ENCODE measurements at places on chromosomes 7 and 10. TPM values are rescaled to one million over a fixed set of nuclear protein-coding genes. Genes with fewer than 3 reads are reported as not detected.
A peak's percentile ranks its signal among the peaks of the same experiment; 100 is the strongest.

The AKR1C4 gene
- not detected for total RNA-seq

The WIPF3 gene
- not detected for total RNA-seq

The IFIT1 gene
- 0.09 TPM for total RNA-seq

The ADCY1 gene
- 8.9 TPM for total RNA-seq

The MDFIC gene
- 121 TPM for total RNA-seq

The PTPRZ1 gene
- total RNA-seq = not detected

The SFMBT2 gene
- 27.7 TPM for total RNA-seq

The NKX1-2 gene
- total RNA-seq = not detected

The GPR26 gene
- not detected for total RNA-seq

The SPDYE2B gene
- total RNA-seq = not detected

The TMEM270 gene
- not detected for total RNA-seq

DNA sequence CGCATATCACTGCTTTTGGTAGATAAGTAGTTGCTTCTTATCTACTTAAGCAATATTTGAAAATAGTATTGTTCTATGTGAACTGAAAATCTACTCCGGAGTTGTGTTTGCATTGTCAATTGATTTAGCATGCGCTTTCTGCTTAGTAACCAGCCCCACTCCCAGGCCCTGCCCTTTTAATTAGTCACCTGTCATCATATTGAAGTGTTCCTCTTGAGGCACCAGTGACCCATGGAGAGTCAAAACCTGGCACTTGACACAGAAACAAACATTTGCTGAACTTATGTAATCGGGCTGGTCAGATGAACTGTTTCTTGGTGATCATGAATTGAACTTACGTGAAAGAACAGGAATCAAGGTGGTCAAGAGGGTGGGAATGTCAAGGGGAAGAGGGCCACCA, 27.8 kb upstream of the CDHR3 start:
- H3K27me3 ChIP-seq = peaks cover 8% of the 10 kb centered on the region
- H3K4me1 ChIP-seq = peaks cover 11% of the 10 kb centered on the region
- H3K27ac ChIP-seq = no peak overlapping the region
- no peaks in the 10 kb centered on the region for H3K36me3 ChIP-seq

DNA sequence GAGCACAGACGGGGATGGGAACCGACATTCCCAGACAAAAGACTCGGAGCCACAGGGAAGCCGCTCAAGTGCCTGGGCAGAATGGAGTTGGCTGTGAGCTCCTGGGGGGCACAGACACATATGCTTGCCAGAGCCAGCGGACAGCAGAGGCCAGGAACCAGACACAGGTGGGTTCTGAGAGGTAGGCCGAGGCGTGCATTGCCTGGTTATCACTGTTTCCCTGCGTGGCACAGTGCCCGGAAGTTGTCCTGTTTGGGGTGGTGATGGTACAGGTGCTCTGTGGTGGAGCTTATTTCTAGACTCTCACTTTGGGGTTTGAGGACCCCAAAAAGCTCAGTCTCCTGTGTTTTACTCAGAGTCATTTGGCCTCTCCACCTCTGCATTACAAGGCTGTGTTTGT, 2.5 kb downstream of the PALD1 start:
- no peak for DNase-seq
- no peak overlapping the region for H3K27ac ChIP-seq
- no peak overlapping the region for H3K4me3 ChIP-seq
- H3K36me3 ChIP-seq = no peaks in the 10 kb centered on the region

DNA sequence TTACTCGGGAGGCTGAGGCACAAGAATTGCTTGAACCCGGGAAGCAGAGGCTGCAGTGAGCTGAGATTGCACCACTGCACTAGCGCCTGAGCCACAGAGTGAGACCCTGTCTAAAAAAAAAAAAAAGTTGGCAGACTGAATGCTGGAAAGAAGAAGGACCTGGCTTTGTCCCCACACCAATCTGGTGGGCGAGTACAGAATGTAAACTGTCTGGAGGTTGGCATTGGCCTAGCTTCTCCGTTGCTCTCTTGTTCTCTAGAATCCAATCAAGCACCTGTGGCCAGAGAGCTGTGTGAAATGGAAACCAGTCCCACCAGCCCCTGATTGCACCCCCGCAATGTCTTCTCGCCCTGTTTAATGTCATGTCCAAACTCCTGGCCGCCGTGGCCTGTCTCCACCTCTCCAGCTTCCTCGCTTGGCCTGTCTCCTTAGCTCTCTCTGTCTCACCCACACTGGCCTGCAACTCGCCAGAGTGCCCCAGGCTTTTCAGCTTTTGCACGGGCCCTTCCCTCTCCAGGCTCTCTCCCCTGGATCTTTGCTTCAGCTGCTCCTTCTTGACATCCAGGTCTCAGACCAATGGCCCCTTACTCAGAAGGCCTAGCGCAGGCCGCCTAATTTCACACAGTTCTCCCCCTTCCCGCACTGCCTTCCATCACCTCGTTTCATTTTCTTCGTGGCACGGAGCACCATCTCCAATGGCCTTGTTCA, 670 bp upstream of the AGK start:
- peak overlapping the region; percentile 97 for H3K27ac ChIP-seq
- H3K27me3 ChIP-seq = no peaks in the 10 kb centered on the region
- peaks cover 41% of the 10 kb centered on the region for H3K36me3 ChIP-seq
- peak overlapping the region; percentile 92 for H3K4me3 ChIP-seq
- H3K4me1 ChIP-seq = peaks cover 36% of the 10 kb centered on the region

DNA sequence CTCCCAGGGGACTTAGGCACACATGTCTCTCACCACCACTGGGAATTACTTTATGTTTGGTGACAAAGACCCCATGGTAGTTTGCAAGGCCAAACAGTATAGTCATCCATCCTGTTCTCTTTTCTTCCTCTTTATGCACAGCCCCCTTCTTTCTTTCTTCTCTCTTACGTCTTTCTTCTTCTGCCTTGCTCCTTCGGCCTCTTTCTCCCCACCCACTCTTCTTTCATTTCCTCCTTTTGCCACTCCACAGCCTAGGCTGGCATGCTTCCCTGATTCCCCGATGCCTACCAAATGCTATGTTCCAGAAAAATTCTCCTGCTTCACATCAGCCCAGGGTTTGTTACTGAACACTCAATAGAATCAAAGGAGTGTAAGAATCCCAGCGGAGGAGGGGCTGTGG, 62.4 kb upstream of the MKLN1 start:
- H3K36me3 ChIP-seq = no peaks in the 10 kb centered on the region
- H3K27me3 ChIP-seq = peaks cover 19% of the 10 kb centered on the region
- no peak overlapping the region for H3K27ac ChIP-seq
- no peak for DNase-seq

DNA sequence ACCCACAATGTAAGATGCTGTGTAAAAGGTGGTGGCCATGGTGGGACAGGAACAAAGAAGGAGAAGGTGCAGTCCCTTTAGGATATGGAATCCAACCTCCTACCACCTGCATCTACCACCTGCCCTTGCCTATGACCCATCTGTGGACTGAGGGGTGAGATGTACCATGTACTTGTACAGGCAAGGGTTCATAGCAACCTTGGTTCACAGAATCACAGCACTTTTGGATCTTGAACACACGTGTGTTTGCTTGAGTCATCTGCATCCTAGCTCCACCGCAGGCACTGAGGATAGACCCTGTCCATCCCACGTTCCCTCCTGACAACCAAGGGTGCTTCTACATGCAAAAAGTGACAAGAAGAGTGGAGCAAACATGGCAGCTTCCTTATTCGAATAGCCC, 162.3 kb downstream of the GFRA1 start:
- H3K4me3 ChIP-seq = no peak overlapping the region
- no peaks in the 10 kb centered on the region for H3K27me3 ChIP-seq
- DNase-seq = no peak
- H3K27ac ChIP-seq = no peak overlapping the region

- peaks cover 3% of the 10 kb centered on the region for H3K27me3 ChIP-seq
- H3K36me3 ChIP-seq = no peaks in the 10 kb centered on the region
- no peak overlapping the region for H3K27ac ChIP-seq
- DNase-seq = no peak
- peaks cover 8% of the 10 kb centered on the region for H3K4me1 ChIP-seq
- H3K4me3 ChIP-seq = no peak overlapping the region
Measured at GRCh38 chr10:132467464-132468149, 70.0 kb upstream of the INPP5A start.

DNA sequence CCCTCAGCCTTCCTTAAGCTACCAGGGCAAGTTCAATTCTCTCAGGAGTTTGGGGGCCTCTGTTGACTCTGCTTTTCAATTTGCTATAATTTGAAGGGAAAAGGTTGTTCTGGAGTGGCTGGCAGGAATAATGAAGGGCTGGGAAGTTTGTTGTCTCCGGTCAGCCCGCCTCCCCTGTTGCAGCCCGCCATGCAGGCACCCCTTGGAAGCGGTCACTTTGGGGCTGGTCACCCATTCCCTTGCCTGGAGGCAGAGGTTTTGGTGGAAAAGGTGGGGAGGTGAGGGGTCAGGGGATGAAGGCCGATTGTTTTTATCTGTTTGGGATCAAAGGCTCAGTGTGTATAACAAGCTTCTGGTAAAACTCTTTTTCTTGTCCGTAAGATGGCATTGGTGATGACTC, 79.1 kb downstream of the GRK5 start:
- peak overlapping the region; percentile 77 for H3K4me3 ChIP-seq
- peaks cover 72% of the 10 kb centered on the region for H3K4me1 ChIP-seq
- no peak for DNase-seq
- no peaks in the 10 kb centered on the region for H3K27me3 ChIP-seq

DNA sequence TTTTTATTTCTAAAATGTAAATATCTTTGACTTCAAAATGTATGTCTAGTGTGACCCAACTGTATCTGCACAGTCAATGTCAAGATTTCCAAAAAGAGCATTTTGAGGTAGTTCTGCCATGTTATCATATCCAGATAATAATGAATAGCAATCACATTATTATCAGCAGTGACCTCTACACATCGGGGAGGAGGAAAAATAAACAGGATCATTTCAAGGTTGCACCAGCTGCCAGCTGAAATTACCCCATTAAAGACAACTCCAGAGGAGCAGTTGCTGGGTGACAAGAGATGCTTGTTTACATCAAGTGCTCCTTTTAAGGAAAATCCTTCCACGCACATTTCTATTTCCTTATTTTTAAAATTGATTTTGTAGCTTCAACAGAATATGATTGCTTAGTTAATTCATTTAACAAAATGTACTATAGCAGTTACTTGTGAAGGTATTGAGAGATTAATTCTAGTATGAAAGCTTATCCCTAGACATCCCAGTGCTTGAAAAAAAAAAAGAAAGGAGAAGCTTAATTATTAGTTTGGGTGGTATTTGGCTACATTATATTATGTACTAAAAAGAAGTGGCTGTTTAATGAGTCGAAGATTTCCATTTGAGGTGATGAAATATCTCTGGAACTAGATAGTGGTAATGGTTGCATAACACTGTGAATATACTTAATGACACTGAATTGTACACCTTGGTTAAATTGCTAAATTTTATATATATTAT, 19.3 kb upstream of the SLC35G1 start:
- no peak overlapping the region for H3K4me3 ChIP-seq
- no peaks in the 10 kb centered on the region for H3K36me3 ChIP-seq
- no peaks in the 10 kb centered on the region for H3K4me1 ChIP-seq
- no peak for DNase-seq

DNA sequence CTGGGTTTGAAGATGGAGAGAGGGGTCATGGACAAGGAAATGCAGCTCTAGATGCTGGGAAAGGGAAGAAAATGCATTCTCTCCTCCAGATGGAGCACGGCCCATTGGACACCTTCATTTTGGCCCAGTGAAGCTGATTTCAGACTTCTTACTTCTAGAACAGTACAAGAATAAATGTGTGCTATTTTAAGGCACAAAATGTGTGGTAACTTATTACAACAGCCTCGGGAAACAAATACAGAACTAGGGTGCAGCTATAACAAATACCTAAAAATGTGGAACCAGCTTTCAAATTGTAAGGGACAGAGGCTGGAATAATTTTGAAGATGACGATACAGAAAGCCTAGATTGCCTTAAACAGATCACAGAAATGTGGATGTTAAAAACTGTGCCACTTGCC, 54.1 kb downstream of the CYTH3 start:
- H3K4me3 ChIP-seq = no peak overlapping the region
- peaks cover 9% of the 10 kb centered on the region for H3K4me1 ChIP-seq

- no peak for DNase-seq
- no peaks in the 10 kb centered on the region for H3K4me1 ChIP-seq
- no peak overlapping the region for H3K4me3 ChIP-seq
- H3K27me3 ChIP-seq = peaks cover 1% of the 10 kb centered on the region
Measured at GRCh38 chr10:10330418-10330817, 687.3 kb upstream of the CELF2 start.

GRCh38 chr7:38796626-38797501, 112.1 kb downstream of the VPS41 start:
- H3K27ac ChIP-seq = no peak overlapping the region
- no peaks in the 10 kb centered on the region for H3K36me3 ChIP-seq
- H3K4me1 ChIP-seq = no peaks in the 10 kb centered on the region
- no peak for DNase-seq
- H3K27me3 ChIP-seq = no peaks in the 10 kb centered on the region

DNA sequence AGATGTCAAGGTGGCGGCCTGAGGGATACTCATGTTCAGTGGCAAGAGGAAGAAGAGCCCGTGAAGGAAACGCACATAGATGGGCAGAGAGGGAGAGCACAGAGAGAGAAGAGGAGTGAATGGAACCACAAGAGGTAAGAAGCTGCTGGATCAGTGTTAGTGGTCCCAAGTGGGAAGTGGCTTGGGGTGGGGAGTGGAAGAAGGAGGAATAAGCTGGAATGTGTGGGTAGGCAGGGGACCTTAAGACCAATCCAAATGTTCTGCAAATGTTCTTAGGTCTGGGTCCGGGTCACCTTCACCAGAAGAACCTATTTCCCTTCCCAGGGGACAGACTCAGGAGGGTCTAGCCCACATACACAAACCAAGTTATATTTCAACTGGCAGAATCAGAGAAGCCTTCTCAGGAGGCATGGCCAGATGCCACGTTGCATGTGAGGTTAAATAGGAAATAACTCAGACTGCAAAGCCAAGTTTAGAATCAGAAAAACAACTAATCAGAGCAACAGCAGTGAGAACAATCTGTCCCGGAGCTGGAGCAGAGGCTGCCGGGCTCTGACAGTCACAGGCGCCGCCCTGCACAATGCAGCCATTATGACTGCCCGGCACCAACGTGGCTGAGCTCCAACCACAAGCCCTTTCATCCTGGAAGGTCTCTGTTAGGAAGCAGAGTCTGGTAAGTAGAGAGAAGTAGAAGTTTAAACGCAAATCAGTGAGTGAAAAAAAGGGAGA, 78.6 kb upstream of the ARMC3 start:
- H3K27me3 ChIP-seq = no peaks in the 10 kb centered on the region
- no peak overlapping the region for H3K27ac ChIP-seq

- H3K4me3 ChIP-seq = no peak overlapping the region
- H3K4me1 ChIP-seq = no peaks in the 10 kb centered on the region
- H3K36me3 ChIP-seq = no peaks in the 10 kb centered on the region
- H3K27ac ChIP-seq = no peak overlapping the region
- H3K27me3 ChIP-seq = no peaks in the 10 kb centered on the region
- DNase-seq = no peak
Measured at GRCh38 chr7:81457852-81458522, 311.9 kb downstream of the HGF start.

- no peak overlapping the region for H3K27ac ChIP-seq
- H3K4me3 ChIP-seq = peak overlapping the region; percentile 68
- no peaks in the 10 kb centered on the region for H3K27me3 ChIP-seq
- H3K4me1 ChIP-seq = peaks cover 48% of the 10 kb centered on the region
- no peak for DNase-seq
- peaks cover 47% of the 10 kb centered on the region for H3K36me3 ChIP-seq
Measured at GRCh38 chr10:73493781-73494180, 2.0 kb downstream of the PPP3CB start.

- no peak overlapping the region for H3K27ac ChIP-seq
- H3K4me1 ChIP-seq = peaks cover 7% of the 10 kb centered on the region
- no peak for DNase-seq
Measured at GRCh38 chr7:130352194-130353074, 7.8 kb downstream of the CPA5 start.

All from activated T-helper 2 cell treated with anti-CD3 and anti-CD28 coated beads, Interferon-gamma antibody, Interleukin-2, Interleukin-4, amounts not matched to agents 10 μg/mL and 5 μg/mL and 100 μg/mL, durations not matched to agents 14 hours and 24 hours and 36 hours (primary cell).